ENCODE measurements at places on chromosomes 4 and X.

DNA sequence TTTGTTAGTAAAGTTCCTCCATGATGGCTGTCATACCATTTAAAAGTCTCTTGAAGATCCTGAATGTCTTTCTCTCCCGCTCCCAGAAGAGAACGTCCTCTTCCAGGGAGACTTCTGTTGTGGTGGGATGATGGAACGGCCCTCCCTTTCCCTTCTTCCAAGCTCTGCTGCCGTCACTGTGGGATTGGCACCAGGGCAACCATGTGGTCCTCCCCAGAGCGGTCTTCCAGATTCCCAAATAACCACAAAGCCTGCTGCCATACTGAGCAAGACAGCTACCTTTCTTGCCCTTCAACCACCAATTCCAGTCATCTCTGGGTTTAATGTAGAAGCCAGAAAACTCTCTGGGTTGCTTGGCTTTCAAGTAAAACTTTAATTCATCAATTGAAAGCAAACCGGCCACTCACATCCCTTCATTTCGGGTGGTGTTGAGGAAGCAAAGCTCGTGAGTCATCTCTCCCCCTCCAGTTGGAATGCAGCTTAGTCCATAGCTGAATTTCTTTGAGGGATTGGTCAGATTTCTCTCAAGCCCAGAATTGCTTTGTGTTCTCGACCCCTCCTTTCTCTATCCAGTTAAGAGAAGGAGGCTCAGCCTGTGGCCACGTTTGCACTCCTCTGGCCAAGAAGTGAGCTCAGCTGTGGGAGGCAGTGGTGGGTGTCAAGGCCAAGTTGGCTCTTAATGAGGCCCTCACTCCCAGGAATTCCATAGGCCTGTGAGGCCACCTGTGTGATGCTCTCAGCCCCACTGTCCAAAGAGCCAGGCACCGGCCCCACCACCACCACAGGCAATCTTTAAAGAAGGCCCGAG is 36.9 kb downstream of the FHDC1 start:
- no peak for DNase-seq

- no peak for DNase-seq
These were observed 247.9 kb downstream of the PPP1R2C start for GRCh38 chrX:42530027-42530426.

- no peak for DNase-seq
These were observed 6.5 kb downstream of the RNF150 start for GRCh38 chr4:141126769-141127168.

DNA sequence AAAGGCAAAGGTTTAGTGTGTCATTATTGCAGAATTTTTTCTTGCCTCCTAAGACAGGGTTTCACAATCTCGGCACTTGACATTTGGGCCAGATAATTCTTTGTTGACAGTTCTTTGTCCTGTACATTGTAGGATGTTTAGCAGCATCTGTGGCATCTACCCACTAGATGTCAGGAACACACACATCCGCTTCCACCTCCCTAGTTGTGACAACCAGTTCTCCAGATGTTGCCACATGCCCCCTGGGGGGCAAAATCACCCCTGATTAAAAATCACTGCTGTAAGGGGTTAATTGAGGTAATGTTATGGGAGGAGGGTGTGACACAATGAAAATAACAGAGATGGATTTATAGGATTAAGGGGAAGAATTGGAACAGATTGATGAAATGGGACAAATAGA is 75.3 kb downstream of the HMGB2 start:
- DNase-seq, result no peak

DNA sequence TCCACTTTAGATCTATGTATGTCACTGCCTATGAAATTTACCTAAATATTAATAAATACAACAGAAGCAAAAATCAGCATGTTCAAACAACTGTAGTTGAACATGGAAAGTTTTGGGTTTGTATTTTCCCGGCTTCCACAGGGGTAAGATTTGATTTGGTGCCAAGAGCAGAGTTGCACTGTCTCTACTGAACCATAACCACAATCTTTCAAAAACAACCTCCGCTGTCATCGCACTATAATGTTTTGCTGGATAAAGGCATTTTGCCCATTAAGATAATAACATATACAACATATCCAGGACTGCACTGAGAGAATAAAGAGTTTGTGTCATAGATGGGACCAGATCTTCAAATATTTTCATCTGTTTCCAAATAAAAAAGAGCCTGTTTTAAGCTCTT is 94.9 kb downstream of the TENM3 start:
- DNase-seq, result no peak

- DNase-seq, result no peak
These were observed 116.3 kb downstream of the MSN start for GRCh38 chrX:65783746-65784145.

GRCh38 chrX:37786624-37787422 is 7.0 kb downstream of the CYBB start:
- DNase-seq, result no peak

DNA sequence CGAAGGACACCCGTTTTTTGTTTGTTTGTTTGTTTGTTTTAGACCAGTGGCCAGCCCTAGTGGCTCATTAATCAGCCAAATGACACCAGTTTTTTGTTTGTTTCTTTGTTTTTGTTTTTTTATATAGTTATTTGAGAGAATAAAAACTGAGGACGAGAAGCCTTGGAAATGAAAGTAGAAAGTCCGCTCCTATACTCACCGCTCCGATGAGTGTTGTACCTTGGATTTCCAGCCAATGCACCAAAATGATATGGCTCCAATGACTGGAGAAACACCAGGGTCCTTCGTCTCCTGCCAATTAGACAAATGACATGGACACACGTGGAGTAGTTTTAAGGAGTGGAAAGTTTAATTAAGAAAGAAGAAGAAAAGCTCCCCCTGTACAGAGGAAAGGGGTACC is 87.9 kb downstream of the ZXDA start:
- DNase-seq, result no peak

DNA sequence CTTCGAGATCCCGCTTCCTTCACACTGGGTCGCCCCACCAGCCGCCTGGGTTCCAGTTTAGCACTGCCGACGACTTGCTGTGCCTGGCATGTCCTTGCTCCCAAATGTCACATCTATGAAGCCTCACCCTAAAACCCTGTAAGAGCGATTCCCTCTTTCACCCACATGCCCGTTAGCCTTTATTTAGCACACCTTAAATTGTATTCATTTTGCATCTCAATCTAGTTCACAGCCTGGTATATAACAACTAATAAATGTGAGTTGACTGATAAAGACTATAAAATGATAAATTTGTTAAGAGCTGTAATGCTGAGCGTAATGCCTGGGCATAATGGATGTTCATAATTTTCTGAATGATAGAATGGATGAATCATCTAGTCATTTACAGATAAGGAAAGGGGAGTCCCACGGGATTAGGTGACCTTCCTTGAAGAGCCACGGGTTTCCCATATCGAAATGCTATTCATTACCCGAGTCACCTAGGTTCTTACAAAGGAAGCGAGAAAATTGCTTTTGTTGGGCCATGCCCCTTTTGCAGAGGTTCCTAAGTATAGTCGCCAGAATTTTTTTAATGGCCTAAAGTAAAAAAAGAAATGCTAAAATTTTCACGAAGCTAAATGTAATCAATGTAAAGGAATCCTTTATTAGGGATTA is 1.1 kb upstream of the AP1S2 start:
- DNase-seq, result no peak

DNA sequence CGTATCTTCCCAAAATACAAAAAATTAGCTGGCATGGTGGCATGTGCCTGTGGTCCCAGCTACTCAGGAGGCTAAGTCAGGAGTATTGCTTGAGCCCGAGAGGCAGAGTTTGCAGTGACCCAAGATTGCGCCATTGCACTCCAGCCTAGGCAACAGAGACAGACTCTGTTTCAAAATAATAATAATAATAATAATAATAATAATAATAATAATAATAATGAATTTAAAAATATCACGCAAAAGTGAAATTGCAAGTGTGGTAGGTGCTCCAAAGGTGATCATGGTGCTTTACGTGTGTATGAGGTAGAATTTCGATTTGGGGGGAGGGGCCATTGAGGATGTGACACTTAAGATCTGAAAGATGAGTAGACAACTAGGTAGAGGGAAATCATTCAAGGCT is 4.9 kb upstream of the HPSE start:
- DNase-seq, result no peak

- DNase-seq, result no peak
These were observed 73.1 kb downstream of the FBXO8 start for GRCh38 chr4:174210354-174210753.

DNA sequence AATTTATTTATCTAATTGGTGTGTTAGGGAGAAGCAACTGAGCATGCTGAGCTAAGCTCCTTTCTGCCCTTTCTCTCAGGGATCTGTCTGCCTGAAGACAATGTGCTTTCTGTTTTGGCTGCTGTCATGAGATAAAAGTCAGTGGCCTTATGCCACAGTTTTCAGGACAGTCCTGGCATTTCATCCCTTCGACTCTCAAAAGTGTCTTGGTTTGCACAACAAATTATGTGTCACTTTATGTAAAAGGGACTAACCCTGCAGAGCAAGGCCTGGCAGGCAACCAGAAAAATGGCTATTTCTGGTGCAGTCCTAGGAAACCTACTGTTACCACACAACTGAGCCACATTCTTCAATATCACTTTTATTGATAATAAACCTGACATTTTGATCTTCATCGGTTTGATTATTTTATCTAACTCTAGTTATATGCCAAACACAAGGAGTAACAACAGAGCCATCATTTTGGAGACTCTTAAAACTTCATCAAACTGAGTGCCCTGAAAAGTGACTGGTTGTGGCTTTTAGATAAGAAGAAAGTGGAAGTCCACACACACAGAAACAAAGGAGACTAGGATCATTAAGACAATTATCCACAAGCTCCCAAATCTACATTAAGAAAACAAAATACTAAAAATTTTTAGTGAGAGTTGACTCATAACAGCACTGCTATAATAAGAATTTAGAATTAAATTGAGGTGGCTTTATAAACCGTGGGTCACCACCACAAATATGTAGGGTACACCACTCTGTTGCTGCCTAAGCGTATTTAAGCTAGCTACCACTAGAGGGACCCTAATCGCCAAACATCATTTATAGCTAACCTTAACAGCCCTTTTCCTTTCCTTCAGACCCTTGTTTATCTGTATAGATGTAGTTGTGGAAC is 95.9 kb upstream of the PTPN13 start:
- no peak for DNase-seq

DNA sequence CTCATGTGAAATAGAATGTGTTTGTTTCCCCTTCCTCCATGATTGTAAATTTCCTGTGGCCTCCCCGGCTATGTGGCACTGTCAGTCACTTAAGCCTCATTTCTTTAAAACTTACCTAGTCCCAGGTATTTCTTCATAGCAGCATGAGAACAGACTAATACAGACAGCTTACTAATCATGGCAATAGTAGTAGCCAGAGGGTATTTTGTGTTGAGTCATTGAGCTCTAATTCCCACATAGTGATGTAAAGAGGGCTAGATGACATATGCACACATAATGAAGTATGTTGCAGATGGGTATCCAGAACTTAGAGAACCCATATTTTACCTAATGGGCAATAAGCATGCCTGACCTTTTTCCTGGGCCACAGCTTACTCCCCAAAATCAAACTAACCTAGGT is 1197.2 kb downstream of the PCDH7 start:
- DNase-seq, result no peak

DNA sequence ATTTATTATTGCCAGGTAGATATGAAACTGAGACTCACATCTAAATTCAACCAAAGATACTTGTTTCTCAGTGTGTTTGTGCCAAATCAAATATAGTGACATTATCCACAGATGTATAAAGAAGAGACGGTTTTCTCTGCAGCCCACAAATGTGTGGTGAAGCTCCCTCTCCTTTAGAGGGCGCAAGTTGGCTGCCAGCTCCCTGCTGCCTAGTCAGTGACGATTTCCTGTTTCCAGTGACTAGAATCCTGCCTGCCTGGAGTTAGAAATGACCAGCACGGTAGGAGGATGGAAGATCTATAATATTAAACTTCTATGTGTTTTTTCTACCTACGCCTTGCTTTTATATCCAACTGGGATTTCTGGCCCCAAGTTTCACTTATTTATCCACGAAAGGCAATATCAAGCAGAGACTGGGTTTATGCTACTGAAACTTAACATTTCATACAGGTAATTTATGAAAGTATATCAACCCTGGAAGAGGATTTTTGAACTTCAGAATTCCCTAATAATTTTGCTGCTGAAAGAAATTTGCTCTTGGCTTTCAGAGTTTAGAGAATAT is 1793.7 kb upstream of the TENM3 start:
- DNase-seq, result peak; percentile 8

- DNase-seq, result no peak
These were observed 87.0 kb downstream of the BCOR start for GRCh38 chrX:40010550-40011321.

GRCh38 chr4:37066159-37066558 is 178.4 kb upstream of the NWD2 start:
- DNase-seq, result no peak

DNA sequence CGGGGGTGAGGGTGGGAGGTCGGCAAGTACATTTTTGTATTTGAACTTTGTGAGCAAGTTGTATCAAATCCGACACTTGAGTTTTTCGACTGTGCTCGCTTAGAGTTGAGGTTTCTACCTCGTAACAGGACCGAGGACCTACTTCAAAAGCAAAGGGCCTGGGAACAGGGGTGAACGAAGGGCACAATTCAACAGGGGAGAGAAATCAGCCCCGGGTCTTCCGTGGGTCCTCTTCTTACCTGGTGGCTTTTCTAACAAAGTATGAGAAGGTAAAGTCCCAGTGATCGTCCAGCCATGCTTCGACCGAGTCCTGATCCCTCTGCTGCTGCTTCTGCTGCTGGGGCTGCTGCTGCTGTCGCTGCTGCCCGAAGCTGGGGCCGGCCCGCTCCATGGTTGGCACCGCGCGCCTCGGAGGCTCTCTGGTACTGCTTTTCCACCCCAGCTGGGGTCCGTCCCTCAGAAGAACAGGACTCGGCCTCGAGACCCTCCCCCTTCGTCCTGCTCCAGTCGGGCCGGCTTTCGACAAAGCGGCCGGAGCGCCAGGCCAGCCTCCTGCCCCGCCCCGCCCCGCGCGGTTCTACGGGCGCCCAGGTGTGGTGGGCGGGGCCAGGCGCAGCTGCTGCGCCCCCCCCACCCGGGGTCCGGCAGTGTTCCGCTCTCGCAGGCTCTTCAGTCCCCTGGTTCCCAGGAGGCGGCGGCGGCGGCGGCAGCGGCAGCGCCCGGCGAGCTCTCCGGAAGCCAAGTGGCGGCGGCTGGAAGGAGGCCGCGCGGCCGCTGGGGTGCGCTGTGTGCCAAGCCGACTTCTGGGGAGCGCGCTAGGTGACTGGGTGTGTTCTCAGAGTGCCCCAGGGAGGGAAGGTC is at the start of gene PDE5A:
Gene PDE5A (minus strand): TSS at position 524 of the 861 bp plus-strand sequence. CDS start 133 bp downstream, at position 391.
- peak; percentile 86 for DNase-seq

GRCh38 chr4:112664611-112665010 is 27.7 kb downstream of the LARP7 start:
- no peak for DNase-seq

DNA sequence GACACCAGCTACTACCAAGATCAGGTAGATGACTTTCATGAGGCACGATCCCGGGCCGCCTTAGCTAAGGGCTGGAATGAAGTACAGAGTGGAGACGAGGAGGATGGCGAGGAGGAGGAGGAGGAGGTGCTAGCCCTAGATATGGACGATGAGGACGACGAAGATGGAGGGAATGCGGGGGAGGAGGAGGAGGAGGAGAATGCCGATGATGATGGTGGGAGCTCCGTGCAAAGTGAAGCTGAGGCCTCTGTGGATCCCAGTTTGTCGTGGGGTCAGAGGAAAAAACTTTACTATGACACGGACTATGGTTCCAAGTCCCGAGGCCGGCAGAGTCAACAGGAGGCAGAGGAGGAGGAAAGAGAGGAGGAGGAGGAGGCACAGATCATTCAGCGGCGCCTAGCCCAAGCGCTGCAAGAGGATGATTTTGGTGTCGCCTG is 481 bp downstream of the UTP3 start:
- DNase-seq, result peak; percentile 46

All from stimulated activated CD4-positive, alpha-beta T cell treated with anti-CD3 and anti-CD28 coated beads, Interleukin-15, amount 100 ng/mL, for 24 hours (primary cell).